Effector memory CD4-positive, alpha-beta T cell (primary cell): ENCODE measurements at places on chromosomes 5 and 9.

DNA sequence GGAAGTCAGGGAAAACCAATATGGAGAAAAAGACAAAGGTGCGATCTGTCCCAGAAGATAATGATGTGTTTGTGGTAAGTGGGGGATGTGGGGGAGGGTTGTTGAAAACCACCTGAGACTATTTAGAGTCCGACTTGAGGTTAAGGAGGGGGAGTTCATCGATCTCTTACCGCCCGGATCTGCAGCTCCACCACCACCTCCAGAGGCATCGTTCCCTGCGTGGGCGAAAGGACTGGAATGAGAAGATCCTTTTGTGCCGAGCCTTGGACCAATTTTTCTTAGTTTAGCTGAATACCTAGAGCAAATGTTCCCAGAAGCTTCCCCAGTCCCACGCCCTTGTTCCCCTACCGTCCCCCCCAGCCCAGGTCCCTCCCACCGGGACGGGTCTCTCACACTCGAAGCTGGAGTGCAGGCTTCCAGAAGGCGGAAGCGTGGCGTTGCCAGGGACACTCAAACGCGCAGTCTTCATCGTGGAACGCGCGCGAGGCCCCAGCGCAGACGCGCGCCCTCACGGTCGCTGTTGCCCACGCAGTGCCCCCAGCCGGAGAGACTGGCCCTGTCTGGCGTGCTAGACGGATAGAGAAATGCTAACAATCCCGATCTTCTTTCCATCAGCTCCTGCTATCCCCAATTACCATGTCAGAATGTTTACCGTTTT is at the start of gene SPATA6L:
TSS of gene SPATA6L (minus strand) at position 439 of the 658 bp plus-strand sequence. CDS start at position 209, 230 bp downstream.
- peaks cover 50% of the 10 kb centered on the region for H3K4me1 ChIP-seq
- peak; percentile 24 for DNase-seq
- no peaks in the 10 kb centered on the region for H3K27me3 ChIP-seq
- peak within 1 kb of the TSS; percentile 52 for H3K4me3 ChIP-seq
- no peaks in the 10 kb centered on the region for H3K36me3 ChIP-seq

- H3K27me3 ChIP-seq = no peaks in the 10 kb centered on the region
- H3K4me3 ChIP-seq = no peak overlapping the region
- no peak overlapping the region for H3K27ac ChIP-seq
- peaks cover 1% of the 10 kb centered on the region for H3K36me3 ChIP-seq
Measured at GRCh38 chr9:92989561-92989960, 42.2 kb downstream of the FGD3 start.

GRCh38 chr5:143434261-143435209 is 31.0 kb upstream of the NR3C1 start:
- peak overlapping the region; percentile 51 for H3K4me3 ChIP-seq
- peak overlapping the region; percentile 65 for H3K27ac ChIP-seq
- peaks cover 22% of the 10 kb centered on the region for H3K4me1 ChIP-seq
- no peaks in the 10 kb centered on the region for H3K36me3 ChIP-seq
- H3K27me3 ChIP-seq = no peaks in the 10 kb centered on the region

GRCh38 chr5:31361234-31361633 is 167.7 kb downstream of the CDH6 start:
- no peaks in the 10 kb centered on the region for H3K36me3 ChIP-seq
- H3K27me3 ChIP-seq = no peaks in the 10 kb centered on the region
- H3K4me3 ChIP-seq = no peak overlapping the region
- H3K4me1 ChIP-seq = no peaks in the 10 kb centered on the region

GRCh38 chr9:93813221-93814076 is 141.7 kb downstream of the BARX1 start:
- DNase-seq = no peak
- H3K4me1 ChIP-seq = no peaks in the 10 kb centered on the region
- no peaks in the 10 kb centered on the region for H3K36me3 ChIP-seq
- peaks cover 2% of the 10 kb centered on the region for H3K27me3 ChIP-seq
- no peak overlapping the region for H3K27ac ChIP-seq

- H3K4me1 ChIP-seq = no peaks in the 10 kb centered on the region
- H3K27ac ChIP-seq = no peak overlapping the region
- H3K36me3 ChIP-seq = no peaks in the 10 kb centered on the region
- no peak overlapping the region for H3K4me3 ChIP-seq
- no peaks in the 10 kb centered on the region for H3K27me3 ChIP-seq
Measured at GRCh38 chr5:66573733-66574132, 22.5 kb upstream of the MAST4 start.

- no peak overlapping the region for H3K27ac ChIP-seq
- H3K4me3 ChIP-seq = no peak overlapping the region
- H3K4me1 ChIP-seq = no peaks in the 10 kb centered on the region
- DNase-seq = no peak
- no peaks in the 10 kb centered on the region for H3K27me3 ChIP-seq
Measured at GRCh38 chr5:76691467-76692273, 24.3 kb upstream of the F2R start.

GRCh38 chr5:114358329-114358728 is 3.5 kb upstream of the KCNN2 start:
- DNase-seq = no peak
- no peak overlapping the region for H3K27ac ChIP-seq
- H3K27me3 ChIP-seq = peaks cover 6% of the 10 kb centered on the region
- no peak overlapping the region for H3K4me3 ChIP-seq
- no peaks in the 10 kb centered on the region for H3K4me1 ChIP-seq
- no peaks in the 10 kb centered on the region for H3K36me3 ChIP-seq

DNA sequence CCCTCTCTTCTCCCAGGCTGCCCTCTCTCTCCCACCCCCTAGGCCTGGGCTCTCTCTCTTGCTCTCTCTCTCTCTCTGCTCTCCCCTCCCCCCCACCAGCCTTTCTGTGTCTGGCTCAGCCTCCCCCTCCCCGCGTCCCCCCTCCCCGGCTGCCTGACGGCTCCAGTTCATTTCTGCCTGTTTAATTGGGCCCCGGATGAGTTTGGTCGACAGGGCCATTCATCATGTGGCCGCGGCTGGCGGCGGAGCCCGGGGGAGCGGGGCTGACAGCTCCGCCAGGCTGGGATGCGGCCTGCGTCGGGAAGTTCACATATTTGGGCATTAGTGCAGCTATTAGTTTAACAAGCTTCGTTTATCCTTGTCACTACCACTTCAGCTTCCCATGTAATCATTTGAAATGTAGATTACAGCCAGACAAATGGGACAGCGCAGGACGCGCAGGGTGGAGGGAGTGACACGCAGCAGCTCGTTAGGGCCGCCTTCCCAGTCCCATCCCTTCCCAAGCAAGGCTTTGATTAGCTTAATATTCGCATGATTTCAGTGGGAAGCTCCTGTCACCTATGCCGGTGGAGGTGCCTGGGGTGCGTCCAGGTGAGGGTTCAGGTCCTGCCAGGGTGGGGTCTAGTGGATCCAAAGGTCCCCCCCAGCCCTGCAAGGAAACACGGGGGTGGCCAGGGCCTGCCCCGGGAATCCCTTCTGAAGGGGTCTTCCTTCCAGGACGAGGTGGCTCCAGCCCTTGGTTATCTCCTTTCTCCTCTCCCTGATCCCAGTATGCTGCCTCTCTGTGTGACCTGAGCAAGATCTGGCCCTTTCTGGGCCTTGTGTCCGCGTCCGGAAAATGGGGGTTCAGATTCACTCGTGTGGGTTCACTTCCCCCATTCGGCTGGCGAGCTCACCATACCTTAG is 214.8 kb downstream of the PAX5 start:
- H3K4me1 ChIP-seq = no peaks in the 10 kb centered on the region
- no peaks in the 10 kb centered on the region for H3K36me3 ChIP-seq
- H3K27me3 ChIP-seq = peaks cover 5% of the 10 kb centered on the region
- H3K4me3 ChIP-seq = no peak overlapping the region

- DNase-seq = peak; percentile 83
- H3K27me3 ChIP-seq = no peaks in the 10 kb centered on the region
- H3K4me1 ChIP-seq = peaks cover 27% of the 10 kb centered on the region
- H3K4me3 ChIP-seq = peak overlapping the region; percentile 35
- H3K27ac ChIP-seq = peak overlapping the region; percentile 44
Measured at GRCh38 chr9:34379334-34380033, 2.8 kb upstream of the MYORG start.

DNA sequence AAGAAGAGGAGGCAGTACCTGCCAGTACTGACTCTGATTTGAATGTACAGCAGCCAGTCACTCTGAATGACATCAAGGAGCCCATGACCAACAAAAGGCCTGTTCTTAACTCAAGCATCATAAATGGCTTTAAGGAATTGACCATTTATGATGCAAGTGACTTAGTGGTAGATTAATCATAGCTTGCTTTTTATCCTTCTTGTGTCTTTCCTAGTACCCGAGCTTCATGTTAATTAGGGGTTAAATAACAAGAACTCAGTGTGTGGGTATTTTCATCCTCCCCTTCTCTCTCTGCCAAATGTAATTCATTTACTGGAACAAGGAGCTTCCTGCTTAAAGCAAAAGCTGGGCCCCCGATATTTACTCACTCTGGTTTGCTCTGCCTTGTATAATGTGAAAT is 146.5 kb downstream of the UNC13B start:
- H3K27ac ChIP-seq = no peak overlapping the region
- no peaks in the 10 kb centered on the region for H3K4me1 ChIP-seq
- no peak for DNase-seq
- no peak overlapping the region for H3K4me3 ChIP-seq
- peaks cover 3% of the 10 kb centered on the region for H3K27me3 ChIP-seq

GRCh38 chr5:71929003-71929402 is 178.3 kb upstream of the MAP1B start:
- H3K36me3 ChIP-seq = no peaks in the 10 kb centered on the region
- no peaks in the 10 kb centered on the region for H3K4me1 ChIP-seq
- DNase-seq = no peak

DNA sequence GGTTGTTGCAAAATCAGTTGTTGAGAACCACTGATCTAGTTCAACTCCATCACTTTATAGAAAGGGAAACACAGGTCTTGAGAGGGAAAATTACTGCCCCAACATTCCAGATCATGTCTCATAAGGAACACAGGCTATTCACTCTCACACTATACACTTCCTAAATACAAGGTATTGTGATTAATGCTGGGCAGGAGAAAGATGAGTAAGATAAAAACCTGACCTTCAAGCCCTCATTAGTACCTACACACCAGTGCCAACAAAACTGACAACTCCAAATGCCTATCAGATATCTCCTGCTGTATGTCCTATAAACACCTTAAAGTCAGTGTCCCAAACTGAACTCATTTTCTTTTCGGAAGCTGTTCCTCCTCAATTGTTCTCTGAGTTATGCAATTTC is 8.2 kb downstream of the GNE start:
- H3K4me3 ChIP-seq = no peak overlapping the region
- no peak for DNase-seq
- H3K27ac ChIP-seq = no peak overlapping the region
- no peaks in the 10 kb centered on the region for H3K4me1 ChIP-seq
- peaks cover 14% of the 10 kb centered on the region for H3K36me3 ChIP-seq
- H3K27me3 ChIP-seq = no peaks in the 10 kb centered on the region

- peak overlapping the region; percentile 93 for H3K27ac ChIP-seq
- H3K4me3 ChIP-seq = no peak overlapping the region
- peaks cover 57% of the 10 kb centered on the region for H3K4me1 ChIP-seq
Measured at GRCh38 chr5:40406741-40407211, 272.9 kb upstream of the PTGER4 start.

DNA sequence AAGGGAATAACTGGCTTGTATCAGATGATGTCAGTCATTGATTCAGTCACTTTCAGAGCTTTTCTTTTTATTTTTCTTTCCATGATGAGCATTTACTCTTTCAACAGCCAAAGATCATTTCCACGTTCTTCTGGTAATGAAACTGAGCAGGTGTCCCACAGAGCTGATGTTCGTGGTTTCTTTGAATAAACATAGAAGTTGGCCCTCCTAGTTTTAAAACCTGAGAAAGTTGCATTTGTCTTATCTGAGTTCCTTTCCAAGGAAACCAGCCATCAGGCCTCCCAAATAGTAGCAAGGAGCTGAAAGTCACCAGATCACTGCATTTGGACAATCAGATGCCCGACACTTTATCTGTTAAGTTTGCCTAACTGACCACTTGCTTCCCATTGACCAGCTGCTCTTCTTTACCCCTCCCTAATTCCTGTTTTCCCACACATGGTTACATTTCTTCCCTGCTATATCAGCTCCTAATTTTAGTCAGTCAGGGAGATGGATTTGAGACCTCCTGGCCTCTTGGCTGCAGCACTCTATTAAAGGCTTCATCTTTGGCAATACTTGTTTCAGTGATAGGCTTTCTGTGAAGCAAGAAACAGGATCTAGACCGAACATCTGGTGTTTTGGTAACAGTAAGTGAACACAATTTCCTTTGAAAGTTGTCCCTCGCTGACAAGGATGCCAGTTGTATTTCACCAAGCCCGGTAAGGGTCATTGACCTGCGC is 420.8 kb downstream of the CHSY3 start:
- no peaks in the 10 kb centered on the region for H3K27me3 ChIP-seq
- DNase-seq = no peak
- no peak overlapping the region for H3K27ac ChIP-seq
- H3K36me3 ChIP-seq = no peaks in the 10 kb centered on the region

DNA sequence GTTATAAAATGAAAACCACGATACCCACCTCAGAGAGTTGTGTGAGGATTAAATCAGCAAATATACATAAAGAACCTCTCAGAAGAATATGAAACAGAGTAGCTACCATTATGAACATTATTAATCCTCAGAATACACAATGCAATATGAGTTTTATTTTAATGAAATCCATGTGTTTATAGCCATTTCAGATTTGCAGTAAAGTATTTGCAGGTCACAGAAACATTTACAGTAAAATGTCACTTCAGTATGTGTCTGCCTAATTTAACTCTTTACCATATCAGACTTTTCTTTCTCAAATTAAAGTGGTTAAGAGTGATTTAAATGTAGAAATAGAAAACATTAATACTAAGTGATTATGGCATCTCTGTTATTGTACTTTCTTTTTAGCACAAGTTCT is 365.2 kb upstream of the MPDZ start:
- no peak overlapping the region for H3K4me3 ChIP-seq
- no peaks in the 10 kb centered on the region for H3K36me3 ChIP-seq
- no peak for DNase-seq
- no peak overlapping the region for H3K27ac ChIP-seq
- H3K27me3 ChIP-seq = no peaks in the 10 kb centered on the region

DNA sequence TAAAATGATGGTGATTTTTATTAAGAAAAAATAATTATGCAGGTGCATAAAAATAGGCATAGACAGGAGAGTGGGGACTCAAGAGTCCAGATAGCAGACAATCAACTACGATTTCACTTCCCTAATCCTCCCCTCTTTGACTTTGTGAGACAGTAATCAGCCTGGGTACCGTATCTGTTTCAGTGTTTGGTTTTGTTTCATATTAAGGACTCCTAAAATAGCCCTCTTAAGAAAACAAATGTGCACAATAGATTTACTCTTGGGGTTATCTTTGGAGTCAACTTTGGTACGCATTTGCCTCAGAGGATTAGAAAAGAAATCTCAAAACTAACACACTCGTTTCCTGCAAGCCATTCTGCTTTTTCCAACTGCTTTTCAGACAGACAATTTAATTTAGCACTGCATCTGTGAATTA is 96.3 kb downstream of the ZNF608 start:
- peaks cover 11% of the 10 kb centered on the region for H3K27me3 ChIP-seq
- H3K4me3 ChIP-seq = no peak overlapping the region
- no peak overlapping the region for H3K27ac ChIP-seq
- H3K36me3 ChIP-seq = no peaks in the 10 kb centered on the region
- DNase-seq = no peak
